ENCODE measurements at places on chromosomes 2 and 18.

DNA sequence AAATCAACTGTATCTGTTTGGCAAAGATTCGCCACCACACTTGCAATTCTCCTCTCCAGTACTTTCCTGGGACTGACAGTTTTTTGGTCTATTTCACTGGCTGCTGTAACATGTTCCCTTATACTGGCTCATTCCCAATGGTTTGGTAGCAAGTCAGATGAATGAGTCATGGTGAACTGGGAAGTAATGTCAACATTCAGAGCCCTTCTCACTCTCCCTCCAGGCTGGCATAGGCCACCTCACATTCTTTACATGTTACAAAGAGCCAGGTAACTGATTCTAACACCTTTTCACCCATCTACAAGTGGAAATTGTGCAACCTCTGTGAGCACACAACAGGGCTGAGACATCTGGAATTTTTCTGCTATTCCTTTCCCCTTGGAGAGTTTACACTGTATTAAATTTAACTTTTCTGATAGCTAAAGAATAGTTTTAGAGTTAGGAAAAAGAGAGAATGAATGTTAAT is 111.3 kb upstream of the TLK1 start:
- DNase-seq = no peak

DNA sequence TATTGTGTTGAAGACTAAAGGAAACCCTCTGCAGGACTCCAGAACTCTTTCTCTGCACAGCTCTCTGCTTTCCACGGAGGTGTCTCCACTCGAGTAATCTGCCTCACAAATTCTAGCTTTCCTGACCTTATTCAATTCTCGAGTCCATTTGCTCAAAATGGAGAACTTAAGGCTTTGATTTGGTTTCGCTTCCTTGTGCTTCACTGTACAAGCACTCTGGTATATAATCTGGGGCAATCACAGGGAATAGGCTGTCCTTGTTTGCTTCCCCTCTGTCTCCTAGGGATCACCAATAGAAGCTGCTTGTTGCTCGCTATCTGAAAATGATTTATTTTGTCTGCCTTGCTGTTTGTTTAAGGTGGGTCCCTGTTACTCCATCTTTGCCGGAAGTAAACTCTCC is 129.1 kb upstream of the DOCK10 start:
- DNase-seq = no peak

GRCh38 chr2:207311316-207312005 is 145.7 kb upstream of the KLF7 start:
- no peak for DNase-seq

DNA sequence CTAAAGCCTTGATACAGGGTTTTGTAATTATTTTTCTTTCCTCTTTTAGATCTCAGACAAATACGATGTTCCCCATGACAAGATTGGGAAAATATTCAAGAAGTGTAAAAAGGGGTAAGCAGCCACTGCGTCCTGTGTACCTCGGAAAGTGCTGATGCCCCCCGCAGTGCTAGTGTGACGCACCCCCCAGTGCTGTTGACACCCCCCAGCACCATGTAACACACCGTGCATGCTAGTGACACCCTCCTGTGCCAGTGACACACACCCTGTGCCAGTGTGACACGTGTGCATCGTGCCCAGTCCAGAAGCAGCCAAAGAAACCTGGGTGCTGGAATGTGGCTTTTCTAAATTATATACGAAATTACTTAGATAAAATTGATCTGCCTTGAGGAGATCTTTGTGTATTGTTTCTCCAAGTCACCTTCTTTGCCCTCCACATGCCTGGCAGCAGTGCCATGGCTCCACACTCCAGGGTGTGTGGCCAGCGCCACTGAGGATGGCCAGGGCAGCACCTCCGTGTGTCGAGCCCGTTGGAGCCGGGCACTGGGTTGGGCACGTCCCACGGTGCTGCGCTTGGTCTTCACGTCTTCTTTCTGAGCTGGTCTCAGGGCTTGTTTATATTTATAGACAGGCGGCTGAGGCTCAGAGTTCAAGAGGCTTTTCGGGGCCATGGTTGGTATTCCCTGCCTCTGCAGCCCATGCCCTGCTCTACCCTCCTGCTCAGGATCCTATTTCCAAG is 44.3 kb upstream of the KLF11 start:
- no peak for DNase-seq

DNA sequence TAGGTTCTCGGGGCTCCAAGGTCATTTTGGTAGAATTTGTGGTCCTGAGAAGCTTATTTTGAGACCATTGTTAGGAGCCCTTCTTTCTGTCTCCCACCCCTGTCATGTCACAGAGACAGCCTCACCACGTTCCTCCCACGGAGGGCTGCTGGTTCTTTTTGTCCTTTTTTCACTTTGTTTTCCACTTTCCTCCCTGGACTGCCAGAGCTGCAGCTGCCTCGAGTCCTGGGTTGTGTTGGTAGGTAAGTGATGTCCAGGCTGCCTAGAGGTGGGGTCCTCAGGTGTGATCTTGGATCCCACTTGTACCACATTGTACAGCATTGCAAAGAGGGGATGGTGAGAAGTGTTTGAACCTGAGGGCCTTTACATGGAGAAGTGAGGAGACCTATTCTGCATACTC is 130.2 kb upstream of the EML6 start:
- DNase-seq = no peak

DNA sequence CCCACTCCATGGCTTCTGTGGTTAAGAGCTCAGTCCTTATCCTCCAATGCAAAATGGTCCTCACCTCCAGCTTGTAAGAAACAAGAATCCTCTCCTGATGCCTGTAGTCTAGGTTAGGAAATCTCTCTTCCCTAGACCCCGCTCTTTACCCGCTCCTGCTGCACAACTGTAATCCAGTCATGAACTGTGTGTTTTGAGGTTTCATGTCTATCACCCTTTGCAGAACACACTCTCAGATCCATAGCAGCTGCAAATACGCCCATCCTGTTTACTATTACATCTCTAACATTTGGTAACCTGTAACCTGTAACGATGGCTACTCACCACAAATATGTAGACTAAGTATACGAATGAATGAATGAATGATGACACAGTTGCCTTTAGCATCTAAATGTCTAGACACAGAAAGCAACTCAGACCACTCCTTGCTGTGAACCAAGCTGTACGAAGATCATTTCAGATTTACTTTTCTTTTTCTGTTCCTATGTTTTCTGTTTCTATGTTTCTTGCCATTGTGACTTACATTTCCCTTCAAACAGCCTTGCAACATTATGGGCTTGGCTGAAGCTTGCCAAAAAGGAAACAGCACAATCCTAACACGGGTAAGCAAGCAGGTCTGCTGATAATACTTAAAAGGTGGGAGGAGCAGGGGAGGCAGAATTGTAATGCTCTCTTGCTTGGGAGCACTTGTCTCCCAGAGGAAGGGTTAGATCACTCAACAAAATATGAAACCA is 53.7 kb downstream of the EPHA4 start:
- no peak for DNase-seq

DNA sequence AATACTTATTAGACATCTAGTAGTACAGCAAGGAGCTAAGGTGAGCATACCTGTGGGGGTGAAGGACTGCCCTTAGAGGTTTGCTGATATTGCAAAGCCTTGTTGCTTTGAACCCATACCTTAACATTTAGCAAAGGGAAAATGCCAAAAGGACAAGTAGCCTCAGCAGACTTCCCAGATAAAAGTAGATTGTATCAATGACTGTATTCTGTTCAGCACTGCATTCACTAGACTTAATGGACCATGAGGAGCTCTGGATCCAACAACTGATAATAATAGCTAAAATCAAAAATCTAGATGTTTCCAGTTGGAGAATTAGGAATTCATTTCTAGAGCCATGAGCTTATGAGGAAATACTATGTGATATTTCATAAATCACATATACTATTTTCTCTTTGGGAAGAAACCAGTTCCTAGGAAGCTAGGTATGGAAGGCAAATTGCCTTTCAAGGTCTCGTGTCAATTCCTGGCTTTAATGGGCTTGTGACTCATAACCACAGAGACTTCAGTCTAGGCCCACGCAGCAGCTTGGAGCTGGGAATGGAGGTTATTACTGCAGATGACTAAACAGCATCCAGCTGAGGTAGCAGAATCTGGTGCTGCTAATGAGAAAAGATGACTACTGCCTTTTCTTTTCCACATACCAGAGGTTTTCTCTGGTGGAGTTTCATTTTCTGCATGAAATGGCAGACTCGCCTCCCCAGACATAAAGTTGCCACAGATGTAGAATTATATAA is 191.2 kb upstream of the NABP1 start:
- DNase-seq = no peak

GRCh38 chr2:37776487-37776886 is 105.0 kb upstream of the CDC42EP3 start:
- DNase-seq = no peak

DNA sequence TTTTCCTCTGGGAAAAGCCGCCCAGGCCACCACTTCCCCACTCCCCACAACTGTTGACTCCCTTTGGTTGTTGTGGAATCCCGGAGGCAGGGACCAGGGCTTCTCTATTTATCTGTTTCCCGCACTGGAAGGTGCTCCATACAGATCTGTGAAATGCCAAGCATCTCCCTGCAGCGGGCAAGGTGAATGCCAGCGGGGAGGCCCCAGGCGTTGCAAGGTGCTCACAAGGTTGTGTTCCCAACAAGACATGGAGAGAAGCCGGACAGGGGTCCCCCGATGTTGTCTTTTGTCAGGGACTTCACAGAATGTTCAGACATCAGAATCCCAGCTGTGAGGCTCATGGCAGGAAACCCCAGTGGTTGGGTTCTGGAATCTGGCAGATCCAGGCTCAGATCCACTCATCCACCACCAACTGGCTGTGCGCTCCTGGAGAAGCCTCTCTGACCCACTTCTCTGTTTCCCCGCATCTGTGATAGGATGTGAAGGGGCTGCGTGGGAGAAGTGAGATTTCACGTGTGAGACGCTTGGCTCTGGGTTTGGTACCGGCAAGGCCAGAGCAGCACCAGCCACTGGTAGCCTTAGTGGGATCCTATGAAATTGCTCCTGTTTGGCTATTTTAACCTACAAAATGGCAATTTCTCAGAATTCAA is 8.6 kb upstream of the NEU2 start:
- DNase-seq = no peak

DNA sequence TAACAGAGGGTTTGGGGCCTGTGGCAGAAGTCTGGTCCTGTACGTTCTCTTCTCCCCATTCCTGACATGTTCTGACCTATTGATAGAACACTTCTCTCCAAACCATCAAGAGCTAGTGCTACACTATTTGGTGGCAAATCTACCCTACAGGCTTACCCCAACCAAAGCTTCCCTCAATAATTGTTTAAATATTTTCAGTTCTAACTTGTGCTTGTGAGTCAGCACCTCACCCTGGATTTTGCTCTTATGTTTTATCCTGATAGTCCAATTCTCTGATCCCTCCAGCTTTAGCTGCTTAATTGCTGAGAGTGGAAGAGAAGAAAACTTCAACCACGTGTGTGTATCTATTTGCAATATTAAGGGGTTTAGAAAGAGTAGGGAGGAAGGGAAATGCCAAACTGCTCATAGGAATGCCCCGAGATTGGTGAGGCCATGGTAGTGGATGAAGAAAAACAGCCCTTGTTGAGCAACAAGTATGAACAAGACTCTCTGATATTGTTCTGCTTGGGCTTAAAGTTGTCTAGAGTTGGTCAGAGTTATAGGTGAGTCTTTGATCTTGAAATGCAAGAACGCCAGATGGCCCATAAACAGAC is 67.8 kb upstream of the PARD3B start:
- no peak for DNase-seq

DNA sequence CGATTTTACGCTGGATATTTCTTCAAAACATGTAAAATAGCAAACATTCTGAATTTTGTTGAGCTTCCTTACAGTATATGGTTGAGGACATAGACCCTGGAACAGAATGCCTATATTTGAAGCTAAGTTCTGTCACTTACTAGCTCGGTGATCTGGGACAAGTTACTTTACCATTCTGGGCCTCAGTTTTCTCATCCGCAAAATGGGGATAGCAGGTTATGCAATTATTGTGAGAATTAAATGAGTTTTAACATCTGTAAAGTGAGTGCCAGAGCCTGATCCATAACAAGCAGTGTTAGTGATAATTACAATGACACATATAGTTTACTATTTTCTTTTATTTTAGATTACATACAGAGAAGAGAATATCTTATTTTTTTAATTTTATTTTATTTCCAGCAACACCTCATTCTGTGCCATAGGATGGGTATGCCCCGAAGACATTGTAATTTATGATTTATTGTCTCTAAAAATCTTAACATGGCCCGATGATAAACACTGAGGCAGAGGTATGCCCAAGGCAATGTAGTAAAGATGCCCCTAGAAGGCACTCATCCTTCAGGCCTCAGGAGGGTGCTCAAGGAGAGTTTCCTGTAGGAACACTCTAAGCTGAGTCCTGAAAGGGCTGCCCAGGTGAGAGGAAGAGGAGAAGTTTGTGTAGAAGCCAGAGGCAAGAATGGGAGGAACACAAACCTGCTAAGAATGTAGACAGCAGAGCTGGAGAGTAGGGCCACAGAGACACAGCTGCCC is 250.9 kb downstream of the BCL11A start:
- no peak for DNase-seq

DNA sequence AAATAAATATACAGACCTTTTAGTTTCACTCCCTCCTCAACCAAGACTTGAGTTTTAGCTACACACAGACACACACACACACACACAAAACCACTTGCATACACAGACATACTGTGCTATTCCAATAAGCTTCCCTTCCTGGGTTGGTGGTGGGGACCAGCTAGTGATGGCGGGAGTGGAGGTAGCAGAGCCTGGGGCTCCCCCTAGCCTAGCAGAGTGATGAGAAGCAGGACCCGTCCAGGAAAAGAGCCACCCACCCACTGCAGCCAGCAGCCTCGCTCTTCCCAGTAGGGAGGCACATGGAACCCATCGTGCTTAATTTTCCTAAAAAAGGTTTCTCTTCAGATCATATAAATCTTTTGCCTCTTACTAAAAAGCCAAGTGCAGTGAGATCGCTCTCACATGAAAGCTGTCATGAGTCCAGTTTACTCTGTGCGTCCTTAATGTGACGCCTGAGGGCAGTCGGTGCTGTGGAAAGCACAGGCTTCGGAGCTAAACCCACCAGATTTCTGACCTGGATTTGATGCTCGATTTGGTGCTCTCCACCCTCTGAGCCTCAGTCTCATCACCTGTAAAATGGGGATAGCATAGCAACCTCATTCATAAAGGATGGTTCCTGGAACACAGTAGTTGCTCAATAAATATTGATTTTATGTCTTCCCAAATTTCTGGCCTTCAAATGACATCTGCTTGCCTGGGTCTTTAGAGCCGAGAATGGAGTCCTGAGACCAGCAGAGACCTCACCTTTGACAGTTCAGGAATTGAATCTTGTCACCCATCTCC is 60.1 kb upstream of the YWHAQ start:
- DNase-seq = no peak

- no peak for DNase-seq
Measured at GRCh38 chr2:174544156-174544555, 53.4 kb downstream of the WIPF1 start.

GRCh38 chr2:238486123-238486848 is 59.6 kb downstream of the ASB1 start:
- DNase-seq = no peak

DNA sequence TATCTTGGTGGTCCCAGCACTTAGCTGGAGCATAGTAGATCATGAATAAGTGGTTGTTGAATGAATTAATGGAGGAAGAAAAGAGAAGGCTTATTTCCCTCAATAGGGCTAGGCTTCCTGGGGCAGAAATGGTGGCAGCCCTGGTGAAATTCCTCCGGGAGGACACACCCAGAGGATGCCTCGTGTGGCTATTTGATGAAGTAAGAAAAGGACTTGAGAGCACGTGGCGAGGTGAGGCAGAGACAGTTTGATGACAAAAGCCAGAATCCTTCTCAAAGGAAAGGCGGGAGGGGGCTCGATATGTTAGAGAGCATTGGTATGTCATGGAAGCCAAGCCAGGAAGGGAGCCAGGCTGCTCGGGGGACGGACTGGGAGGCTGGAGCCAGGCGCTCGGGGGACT is 14.7 kb downstream of the FAM228A start:
- no peak for DNase-seq

- no peak for DNase-seq
Measured at GRCh38 chr2:31413862-31414550, 536 bp downstream of the XDH start.
